ENCODE measurements at places on chromosomes 3 and 15.
A peak's percentile ranks its signal among the peaks of the same experiment; 100 is the strongest.

- DNase-seq: no peak
Measured at GRCh38 chr15:40660686-40661085, 34.3 kb upstream of the RAD51 start.

GRCh38 chr3:196192524-196193051 is 18.6 kb downstream of the ZDHHC19 start:
- no peak for DNase-seq

DNA sequence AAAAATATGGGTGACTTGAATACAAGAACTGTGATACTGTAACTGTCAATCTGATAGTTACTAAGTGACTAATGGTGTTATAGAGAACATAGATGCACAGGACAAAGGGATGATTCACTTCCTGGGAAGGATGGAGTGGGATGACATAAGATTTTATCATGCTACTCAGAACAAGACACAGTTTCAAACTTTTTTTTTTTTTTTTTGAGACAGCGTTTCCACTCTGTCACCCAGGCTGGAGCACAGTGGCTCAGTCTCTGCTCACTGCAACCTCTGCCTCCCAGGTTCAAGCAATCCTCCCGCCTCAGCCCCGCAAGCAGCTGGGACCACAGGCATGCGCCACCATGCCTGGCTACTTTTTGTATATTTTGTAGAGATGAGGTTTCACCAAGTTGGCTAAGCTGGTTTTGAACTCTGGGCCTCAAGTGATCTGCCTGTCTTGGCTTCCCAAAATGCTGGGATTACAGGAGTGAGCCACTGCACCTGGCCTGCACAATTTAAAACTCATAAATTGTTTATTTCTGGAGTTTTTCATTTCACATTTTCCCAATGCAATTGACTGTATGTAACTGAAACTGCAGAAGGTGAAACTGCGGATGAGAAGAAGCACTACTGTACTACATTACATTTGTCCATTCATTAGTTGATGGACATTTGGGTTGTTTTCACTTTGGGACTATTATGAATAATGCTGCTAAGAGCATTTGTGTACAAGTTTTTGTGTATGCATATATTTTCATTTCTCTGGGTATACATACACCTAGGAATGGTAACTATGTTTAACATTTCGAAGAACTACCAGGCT is 40.6 kb downstream of the ADIPOQ start:
- DNase-seq: no peak

DNA sequence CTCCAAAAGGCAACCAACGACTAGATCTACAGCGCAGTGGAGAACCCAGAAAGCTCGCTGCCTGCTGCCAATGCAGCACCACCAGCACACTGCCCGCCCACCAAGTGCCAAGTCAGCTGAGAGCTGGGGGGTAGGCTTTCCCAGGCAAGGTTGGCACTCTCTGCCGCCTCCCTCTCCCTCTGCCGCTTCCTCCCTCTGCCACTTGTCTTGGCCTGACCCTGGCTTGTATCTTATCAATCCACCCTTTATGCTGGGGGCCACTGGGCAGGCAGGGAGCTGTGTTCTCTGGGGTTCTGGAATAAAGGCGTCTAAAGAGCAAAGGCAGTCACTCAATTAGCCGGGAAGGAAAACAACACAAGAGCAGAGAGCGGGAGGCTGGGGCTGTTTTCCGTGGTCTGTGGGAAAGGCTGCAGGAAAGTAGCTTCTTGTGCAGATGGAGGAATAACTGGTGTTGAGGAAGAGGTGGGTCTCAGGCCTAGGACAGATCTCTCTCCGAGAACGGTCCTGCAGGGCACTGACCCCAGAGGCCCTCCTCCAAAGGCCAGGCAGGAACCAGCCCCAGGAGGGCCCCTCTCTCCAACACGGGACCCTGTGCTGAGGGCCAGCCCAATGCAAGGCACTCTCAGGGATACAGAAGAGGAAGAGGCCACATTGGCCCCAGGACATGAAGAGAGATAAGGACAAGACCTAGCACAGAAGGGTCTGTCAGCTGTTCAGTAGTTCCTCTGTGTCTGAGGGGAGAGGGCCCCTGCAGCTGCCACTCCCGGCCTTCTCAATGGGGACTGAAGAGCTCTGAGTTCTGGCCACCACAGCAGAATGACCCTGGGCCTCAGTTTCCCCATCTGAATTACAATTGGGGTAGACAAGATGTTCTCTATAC is 30.8 kb downstream of the ACSBG1 start:
- DNase-seq: no peak

DNA sequence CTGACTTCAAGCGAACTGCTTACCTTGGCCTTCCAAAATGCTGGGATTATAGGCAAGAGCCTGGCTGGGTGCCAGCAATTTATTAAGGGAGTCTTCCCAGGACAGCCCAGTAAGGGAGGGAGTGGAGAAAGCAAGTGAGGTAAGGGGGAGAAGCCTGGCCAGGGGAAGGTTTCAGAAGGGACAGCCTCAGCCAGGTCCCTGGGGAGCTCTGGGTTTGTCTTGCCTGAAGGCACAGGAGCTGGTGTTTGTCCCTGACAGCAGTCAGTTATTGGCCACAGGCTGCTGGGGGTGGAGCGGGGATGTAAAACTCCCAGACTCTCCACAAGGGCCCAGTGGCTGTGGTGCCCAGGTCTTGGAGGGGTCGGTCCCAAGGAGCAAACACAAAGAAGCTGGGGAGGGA is 33.0 kb upstream of the CDCP1 start:
- DNase-seq: no peak

DNA sequence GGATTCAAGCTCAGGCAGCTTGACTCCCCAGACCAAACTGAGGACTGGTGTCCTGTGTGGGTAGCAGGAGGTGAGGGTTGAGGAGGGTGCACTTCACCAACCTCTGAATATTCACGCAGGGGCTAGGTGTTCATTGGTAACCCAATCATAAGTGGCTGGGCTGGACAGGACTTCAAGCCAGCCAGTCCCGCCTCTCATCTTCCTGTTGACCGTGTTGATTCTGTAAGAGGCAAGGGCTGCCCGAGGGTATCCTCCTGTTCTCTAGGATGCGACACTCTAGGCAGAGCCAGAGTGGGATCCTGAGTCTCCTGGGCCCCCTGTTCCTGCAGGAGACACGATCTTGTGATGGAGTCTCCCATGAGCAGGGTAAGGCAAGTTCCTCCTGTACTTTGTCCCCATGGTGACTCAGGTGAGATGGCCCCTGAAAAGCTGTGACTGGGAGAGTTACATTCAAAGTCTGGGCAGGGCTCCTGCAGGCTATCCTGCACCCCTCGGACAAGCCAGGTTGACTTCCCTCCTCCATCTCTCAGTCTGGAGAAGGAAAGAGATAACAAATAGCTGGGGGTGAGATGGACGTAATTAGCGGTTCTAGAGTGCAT is 58.1 kb upstream of the POMGNT2 start:
- no peak for DNase-seq

- no peak for DNase-seq
Measured at GRCh38 chr15:81425905-81426304, 51.9 kb upstream of the TMC3 start.

- no peak for DNase-seq
Measured at GRCh38 chr3:23566499-23566898, 239.3 kb upstream of the UBE2E1 start.

DNA sequence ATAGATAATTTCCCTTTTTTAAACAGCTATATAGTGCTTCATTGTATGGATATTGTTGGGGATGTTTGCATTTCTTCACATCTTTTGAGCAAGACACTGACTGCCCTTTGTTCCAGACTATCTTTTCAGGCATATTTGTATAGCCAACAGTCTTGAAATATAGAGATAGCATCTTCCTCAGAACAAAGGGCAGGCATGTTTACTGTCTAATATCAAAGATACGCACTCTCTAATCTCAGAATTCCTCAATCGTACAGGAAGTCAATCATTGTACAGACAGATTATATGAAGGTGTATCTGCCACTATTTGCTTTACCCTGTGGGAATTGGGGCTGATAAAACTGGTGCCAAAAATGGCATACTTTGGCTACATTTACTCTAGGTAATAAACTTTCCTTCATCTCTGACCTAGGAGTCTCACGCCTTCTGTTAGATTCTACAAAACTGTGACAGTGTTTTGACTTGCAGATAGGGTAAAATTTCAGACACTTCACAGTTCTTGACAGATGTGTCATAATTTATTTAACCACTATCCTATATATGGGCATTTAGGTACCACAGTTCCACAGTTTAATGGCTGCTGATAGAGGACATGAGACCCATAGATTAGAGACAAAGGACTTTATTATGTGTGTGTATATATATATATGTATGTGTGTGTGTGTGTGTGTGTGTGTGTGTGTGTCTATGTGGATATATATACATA is 321.0 kb downstream of the IGSF11 start:
- no peak for DNase-seq

DNA sequence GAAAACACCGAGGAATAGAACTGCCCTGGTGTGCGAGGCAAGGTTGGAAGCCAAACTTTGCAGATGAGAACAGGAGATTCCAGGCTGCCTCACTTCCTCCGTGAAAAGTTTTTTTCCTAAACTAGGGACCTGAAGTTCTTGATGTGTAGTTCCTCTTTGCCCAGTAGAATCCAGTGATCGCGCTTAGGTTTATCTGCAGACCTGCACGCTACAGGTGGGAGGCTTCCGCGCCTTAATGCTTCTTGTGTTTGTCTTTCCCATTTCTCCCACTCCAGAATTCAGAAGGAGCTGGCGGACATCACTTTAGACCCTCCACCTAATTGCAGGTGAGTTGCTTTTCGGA is 5.4 kb downstream of the UBE2E1 start:
- DNase-seq: no peak

- DNase-seq: no peak
Measured at GRCh38 chr3:72379500-72380187, 468.6 kb downstream of the SHQ1 start.

DNA sequence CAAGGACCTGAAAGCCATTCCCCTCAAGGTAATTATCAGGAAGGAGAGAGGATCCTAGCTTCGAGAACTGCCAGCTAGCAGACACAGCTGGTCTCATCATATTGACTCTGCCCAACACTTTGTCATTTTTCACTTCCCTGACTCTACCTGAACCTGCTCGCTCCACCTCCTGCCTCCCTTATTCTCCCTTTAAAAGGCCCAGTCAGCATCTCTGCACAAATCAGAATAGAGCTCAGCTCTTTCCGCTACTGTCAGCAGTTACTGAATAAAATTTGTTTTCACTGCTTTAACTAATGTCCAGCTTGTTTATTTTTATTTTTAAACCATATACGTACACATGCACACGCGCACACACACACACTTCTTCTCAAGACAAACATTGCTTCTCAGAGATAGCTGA is 57.2 kb upstream of the MCF2L2 start:
- DNase-seq: no peak

GRCh38 chr3:16884748-16885592 is at the start of gene PLCL2:
Gene PLCL2, plus strand, starts transcription at chr3:16884955. Its CDS starts 85 bp downstream, at chr3:16885040.
- DNase-seq: peak; percentile 81

- peak; percentile 67 for DNase-seq
Measured at GRCh38 chr15:90143166-90143655, 40.9 kb upstream of the IDH2 start.

DNA sequence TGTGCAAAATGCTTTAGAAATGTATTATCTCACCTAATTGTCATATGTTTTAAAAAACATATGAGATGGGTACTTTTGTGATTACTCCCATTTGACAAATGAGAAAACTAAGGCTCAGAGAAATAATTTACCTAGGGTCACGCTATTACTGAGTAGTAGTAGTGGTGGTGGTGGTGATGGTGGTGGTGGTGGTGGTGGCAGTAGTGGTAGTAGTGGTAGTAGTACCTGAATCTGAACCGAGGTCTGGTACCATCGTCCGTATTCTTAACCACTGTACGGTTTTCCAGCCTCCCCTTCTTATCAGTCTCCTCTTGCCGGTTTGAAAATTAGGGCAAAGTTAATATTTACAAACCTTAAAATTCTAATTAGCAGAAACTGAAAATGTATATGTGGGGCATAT is 102.4 kb downstream of the KLHL25 start:
- DNase-seq: no peak

GRCh38 chr3:25967385-25967784 is 177.5 kb downstream of the OXSM start:
- DNase-seq: no peak

DNA sequence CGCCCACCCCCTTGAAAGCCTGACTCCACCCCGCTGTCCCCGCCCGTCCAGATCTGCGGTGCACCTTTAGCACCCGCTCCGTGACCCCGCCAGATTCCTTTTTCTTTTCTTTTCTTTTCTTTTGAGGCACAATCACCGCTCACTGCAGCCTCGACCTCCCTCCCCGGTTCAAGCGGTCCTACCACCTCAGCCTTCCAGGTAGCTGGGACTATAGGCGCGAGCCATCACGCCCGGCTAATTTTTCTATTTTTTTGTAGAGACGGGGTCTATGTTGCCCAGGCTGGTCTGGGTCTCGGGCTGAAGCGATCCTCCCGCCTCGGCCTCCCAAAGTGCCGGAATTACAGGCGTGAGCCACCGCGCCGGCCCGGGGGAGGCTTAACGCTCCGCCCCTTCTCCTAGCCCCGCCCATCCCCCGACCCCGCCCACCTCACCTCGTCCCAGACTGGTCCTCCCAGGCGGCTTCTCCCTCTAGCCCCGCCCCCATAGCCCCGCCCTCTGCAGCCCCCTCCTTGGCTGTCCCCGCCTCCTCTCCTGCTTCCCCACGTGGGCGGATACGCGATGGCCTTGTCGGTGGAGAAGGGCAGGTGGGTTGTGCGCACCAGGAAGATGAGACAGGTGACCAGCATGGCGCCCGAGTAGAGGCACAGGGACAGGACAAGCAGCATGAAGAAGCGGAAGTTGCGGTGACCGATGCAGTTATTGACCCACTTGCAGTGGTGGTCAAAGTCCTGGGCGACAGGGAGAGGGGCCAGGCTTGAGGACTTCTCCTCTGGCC is 3.2 kb downstream of the ZDHHC19 start:
- peak; percentile 83 for DNase-seq

DNA sequence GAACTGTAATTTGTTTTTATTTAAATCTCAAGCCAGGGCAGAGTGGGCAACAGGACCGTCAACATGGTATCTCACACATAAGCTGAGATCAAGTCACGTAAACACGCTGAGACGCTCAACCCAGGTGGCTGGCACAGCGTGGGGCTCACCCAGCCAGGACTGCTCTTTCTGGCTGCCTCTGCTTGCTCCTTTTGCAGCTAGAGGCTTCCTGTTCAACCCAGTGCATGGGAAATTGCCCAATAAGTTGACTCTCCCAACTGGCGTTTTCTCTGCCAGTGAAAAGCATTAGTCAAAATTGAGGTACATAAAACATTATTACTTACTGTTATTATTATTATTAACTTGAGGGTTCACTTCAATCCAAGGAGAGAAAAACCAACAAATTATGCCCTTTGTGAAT is 398.1 kb downstream of the NR2F2 start:
- no peak for DNase-seq

DNA sequence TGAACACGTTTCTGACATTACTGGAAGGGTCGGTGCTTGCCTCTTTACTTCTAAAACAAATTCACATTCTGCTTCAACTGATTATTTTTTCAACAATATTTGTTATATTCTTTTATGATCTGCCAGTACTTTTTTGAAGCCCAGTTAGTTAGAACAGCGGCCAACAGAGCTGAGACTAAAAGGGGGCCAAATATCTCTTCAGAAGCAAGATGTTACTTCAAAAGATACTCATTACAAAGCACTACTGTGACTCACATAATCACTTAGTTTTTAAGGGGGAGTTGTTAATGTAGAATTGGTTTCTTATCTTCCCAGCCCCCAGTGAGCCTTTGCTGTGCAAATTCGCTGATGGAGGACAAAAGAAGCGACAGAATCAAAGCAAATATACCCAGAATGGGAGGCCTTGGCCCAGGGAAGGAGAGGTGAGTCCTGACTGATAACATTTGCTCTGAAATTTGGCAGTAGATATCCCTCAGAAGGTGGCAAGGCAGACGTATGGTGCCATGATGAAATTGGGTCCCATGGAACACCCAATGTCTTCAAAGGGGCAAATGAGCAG is 587.8 kb downstream of the RBMS3 start:
- DNase-seq: no peak

- no peak for DNase-seq
Measured at GRCh38 chr3:12750223-12750622, 8.8 kb downstream of the TMEM40 start.
